ENCODE measurements at places on chromosomes 16 and 17.

- no peak for DNase-seq
Observed at GRCh38 chr17:41013181-41013580, 4.3 kb upstream of the KRTAP3-1 start.

DNA sequence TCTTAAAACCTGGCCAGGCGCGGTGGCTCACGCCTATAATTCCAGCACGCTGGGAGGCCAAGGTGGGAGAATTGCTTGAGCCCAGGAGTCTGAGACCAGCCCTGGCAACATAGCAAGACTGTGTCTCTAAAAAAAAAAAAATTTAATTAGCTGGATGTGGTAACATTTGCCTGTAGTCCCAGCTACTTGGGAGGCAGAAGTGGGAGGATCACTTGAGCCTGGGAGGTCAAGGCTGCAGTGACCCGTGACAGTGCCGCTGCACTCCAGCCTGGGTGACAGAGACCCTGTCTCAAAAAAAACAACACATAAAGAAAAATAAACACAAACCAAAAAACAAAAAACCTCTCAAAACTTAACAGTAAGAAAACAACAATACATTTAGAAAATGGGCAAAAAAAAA, 106.3 kb downstream of the SMG6 start:
- DNase-seq, result no peak

DNA sequence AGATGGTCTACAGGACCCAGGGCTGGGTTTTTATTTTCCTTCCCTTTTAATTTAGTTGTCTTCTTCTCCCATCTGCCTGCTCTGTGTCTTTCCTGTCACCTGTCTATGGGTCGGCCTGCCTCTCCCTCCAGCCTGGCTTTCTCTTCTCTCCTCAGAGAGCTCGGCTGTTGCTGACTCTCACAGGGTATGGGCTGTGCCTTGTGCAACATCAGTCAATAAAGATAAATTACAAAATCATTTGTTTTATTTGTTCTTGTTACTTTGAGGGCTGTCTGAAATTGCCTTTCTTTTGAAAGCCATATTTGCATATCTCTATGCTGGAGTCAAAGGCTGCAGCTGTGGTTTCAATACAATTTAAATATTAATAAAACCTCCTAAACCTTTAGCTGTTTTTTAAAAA, 15.6 kb downstream of the RND2 start:
- DNase-seq, result no peak

DNA sequence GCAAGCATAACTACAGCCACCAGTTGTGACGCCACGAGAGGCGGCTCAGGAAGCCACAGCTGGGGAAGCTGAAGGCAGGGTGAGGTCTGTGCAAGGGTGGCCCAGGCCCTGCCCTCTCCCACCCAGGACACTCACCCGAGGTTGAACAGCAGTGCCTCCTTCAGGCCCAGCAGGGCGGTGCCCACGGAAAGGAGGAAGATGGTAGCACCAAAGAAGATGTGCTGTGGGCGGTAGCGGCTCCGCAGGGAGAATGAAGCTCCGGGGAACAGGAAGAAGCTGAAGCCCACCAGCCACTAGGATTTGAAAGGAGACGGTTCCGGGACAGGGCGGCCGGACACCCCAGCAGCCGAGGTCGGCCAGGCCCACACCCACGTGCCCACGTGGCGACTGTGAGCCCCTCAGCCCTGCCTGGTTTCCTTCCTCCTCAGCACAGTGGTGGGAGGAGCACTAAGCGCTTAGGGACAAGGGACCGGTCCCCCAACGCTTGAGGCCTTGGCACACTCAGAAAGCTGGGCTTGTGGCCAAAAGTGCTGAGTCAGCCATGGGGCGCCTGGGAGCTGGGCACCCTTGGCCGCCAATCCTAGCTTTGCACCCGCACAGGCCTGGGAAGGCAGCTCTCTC, 11.0 kb downstream of the CYB561 start:
- peak; percentile 18 for DNase-seq

DNA sequence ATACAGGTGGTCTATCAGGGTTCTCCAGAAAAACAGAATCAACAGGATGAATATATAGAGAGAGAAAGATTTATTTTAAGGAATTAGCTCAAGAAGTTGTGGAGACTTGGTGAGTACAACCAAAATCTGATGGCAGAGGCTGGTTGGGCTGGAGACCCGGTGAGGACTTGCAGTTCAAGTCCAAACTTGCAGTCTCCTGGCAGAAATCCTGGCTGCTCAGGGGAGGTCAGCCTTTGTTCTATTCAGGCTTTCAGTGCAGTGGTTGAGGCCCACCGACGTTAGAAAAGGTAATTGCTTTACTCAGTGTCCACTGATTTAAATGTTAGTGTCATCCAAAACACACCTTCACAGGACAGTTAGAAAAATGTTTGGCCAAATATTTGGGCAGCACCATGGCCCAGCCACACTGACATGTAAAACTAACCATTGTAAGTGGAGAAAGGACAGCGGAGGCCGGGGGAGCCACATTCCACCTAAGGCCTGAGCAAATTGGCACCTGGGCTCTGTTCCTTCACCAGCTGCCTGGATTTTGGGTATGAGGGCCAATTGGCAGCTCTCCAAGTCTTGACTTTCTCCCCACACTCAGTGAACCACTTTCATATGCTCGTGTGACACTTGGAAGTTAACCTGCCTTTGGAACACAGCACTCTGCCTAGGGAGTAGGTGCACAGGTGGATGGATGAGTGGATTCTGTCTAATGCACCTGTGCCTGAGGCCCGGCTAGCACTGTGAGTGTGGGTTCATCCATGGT, 54.7 kb downstream of the CACNG5 start:
- no peak for DNase-seq

DNA sequence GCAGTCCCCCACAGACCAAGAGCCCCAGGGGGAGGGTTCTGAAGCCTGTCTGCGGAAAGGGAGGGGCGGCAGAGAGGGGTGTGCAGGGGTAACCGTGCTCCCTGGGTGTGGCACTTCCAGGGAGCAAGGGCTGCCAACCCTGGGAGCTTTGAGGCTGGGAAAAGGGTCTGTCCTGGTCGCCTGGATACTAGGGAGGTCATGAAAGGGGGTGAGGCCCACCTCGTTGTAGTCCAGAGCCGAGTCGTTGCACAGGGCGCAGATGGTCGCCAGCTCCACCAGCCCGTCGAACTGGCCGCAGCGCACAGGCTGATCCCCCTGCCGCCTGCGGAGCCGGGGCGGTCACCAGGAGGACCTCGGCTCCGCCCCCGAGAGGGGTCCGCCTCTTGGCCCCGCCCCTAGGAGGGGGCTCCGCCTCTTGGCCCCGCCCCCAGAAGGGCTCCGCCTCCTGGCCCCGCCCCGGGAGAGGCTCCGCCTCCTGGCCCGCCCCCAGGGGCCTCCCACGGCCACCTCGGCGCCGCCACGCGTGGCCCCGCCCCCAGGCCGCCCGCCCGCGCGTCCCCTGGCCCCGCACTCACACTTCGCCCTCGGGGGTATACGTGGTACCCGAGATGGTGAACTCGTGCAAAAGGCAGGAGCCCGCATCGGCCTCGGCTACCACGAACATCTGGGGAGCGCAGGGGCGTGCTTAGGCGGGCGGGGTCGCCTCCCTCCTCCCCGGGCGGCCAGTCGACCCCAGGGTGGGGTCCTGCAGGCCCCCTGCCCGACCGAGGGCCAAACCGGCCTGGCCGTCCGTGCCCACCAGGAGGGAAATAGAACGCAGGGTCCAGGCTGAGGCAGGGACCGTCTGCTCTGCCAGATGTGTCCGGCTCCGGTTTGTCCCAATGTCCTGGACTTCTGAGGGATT, 19.5 kb downstream of the ATP2A3 start:
- peak; percentile 46 for DNase-seq

DNA sequence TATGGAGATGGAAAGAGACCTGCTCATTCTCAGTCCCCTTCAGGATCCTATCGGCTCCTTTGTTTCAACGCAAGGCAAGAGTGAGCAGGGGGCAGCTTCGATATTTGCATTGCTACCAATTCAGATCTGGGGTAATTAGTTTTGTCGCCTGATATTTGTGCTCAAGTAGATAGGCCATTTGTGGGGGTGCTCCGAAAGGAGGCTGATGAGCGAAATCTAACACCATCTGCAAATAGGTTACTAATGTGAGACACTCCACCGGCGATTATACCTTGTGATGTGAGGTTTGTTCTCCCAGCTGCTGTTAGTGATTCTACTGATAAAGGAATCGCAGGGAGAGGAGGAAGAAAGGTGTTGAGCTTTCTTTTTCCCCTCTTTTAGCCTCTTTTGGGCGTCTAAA, 31.5 kb downstream of the WSCD1 start:
- no peak for DNase-seq

DNA sequence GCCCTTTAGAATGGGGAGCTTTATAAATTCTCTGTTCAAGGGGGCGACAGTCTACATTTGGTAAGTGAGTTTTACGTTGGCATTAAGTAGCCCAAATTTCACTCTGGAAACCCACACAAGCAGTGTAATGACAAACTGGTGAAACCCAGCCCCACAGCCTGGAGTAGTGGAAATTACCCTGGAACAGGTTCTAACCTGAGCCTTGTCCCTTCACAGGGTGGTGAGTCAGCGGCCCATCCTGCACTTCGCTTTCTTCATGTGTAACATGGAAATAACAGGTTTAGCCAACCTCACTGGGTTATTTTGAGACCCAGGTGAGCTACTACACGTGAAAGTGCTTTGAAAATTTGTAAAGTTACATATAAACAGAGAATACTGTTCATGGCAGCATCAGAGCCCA, 3.5 kb upstream of the TLCD3A start:
- no peak for DNase-seq

- no peak for DNase-seq
Observed at GRCh38 chr16:11792410-11793241, 4.4 kb downstream of the ZC3H7A start.

GRCh38 chr16:984736-985636, 3.4 kb downstream of the SOX8 start:
- DNase-seq, result no peak

DNA sequence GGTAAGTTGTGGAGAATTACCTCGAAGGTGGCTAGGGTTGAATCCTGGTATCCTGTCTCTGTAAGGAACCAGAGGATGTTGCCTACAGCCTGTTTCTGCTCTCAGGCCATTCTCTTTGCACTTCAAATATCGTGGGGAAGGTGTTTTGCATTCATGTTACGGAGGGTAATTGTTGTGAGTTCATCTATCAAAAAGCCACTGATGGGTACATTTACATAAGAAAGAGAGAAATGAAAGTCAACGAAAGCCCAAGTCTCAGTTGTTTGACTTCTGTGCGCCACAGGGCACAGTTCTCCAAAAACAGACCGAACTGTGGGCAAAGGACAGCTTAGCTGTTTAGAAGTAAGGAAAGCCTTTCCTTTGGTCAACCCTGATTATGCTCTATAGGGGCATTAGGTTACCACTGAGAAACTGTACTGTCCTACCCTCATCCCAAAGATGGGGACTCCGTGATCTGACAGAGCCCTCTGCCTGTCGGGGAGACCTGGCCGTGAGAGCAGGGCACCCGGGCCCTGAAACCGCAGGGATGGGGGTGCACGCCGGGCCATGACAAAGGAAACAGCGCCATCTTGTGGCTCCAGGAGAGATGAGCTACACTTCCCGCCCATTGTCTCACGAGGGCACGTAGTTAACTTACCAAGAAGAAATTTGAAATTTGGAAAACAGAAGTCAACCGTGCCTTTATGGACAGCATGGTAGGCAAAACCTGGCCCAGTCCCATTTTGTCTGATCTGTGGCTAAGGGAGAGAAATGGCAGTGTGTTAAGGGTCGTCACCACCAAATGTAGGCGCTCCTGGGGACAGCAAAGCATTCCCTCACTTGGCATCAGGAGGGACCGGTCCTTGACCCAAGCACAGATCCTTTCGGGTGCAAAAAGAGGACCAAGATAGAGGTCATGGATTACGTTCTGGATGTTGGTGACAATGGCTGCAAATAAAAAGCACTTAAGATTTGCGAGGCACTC, 74.5 kb upstream of the DYNLRB2 start:
- DNase-seq, result peak; percentile 67

DNA sequence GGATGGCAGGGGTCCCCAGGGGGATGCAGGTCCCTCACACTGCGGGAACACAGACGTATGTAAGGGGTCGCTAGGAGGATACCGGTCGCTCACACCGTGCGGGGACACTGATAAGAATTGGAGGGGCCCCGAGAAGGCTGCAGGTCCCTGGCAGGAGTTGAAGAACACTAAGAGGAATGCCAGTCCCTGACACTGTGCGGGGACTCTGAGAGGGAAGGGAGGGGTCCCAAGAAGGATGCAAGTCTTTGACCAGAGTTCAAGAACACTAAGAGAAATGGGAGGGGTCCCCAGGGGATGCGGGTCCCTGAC, 510 bp downstream of the ERCC4 start:
- DNase-seq, result no peak

DNA sequence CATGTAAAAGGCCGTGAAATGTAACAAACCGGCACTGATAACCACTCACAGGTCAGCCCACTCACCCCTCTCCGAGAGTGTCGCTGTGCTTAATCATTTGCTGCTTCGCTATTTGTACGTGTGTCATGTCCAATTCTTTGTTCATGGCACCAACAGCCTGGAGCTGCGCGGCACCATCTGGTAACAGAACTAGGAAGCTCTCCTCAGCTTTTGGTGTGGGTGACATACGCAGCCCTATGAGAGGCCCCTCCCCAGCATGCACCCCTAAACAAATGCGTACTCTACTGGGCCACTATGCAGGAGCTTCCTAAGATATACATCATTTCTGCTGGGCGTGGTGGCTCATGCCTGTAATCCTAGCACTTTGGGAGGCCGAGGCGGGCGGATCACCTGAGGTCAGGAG, 2.3 kb upstream of the PECAM1 start:
- no peak for DNase-seq

DNA sequence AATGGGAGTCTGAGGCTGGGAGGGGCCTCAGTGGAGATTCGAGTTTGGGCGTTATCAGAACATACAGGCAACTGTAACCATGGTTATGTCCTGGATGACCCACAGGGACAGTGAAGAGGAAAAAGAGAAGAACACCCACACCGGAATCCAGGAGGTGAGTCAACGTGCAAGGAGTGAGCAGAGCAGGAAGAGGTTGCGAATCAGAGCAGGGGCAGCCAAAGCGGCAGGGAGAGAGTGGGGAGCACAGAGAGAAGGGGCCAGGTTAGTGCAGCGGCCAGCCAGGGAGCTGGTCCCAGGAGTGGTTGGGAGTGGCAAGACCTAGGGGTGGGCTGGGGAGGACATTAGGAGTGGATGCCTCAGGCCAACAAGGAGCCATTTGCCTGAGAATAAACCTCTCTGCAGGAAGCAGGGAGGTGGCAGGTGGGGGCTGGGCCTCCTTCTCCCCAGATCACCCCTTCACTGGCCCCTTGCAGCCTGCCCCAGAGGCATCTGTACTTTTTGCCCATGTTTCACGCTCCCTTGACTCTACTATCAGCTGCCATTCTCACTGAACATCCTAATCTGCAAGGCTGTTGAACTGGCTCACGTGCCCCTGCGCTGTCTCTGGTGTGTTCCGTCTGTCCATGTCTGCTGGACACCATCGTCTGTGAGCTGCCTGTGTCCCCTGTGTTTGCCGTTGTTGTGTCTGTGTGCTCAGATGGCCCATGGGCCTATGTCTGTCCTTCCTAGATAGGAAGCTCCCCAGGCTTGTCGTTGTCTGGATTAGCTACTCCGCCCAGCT, 5.1 kb downstream of the KRT13 start:
- DNase-seq, result no peak

GRCh38 chr16:70476272-70477020, 22.1 kb downstream of the FCSK start:
- peak; percentile 95 for DNase-seq

DNA sequence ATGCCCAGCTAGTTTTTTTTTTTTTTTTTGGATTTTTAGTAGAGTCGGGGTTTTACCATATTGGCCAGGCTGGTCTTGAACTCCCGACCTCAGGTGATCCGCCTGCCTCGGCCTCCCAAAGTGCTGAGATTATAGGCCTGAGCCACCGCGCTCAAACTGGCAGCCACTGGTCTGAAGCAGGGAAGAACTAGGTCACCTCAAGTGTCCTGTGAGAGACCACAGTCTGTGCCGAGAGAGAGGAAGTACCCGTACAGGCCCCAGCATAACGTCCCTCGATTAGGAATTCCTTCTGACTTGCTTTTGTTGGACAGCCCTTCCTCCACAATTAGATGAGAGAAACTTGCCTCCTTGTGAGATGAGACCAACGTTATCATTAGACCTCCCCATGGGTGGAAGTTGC, 13.7 kb upstream of the CD300E start:
- DNase-seq, result no peak

Measured in activated CD4-positive, alpha-beta T cell treated with anti-CD3 and anti-CD28 coated beads, Interleukin-2, amount 50 U/mL, for 16 hours (primary cell).